ENCODE measurements at places on chromosomes 1 and 21.
A peak's percentile ranks its signal among the peaks of the same experiment; 100 is the strongest.

GRCh38 chr21:23718446-23719285, 1888.6 kb downstream of the MRPL39 start:
- DNase-seq = no peak

GRCh38 chr1:1006305-1007159, 6.6 kb upstream of the HES4 start:
- DNase-seq = no peak

DNA sequence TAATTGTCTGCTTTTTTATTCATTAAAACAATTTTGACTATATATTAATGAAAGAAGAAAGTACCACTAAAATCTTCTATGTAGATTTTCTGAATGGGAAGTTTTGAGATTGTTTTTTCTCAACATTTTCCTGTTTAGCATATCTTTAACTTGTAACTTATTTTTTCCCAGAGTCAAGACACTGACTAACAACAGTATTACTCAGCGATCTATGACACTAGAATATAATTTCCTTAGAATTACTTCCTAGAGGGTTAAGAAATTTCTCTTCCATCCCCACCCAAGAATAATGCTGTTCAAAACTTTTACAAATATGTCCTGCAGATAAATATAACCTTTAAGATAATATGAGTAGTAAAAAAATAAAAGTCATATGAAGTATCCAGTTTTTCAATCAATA, 218.2 kb upstream of the NR5A2 start:
- no peak for DNase-seq

- DNase-seq = no peak
Measured at GRCh38 chr1:32695098-32695904, 7.3 kb downstream of the SYNC start.

DNA sequence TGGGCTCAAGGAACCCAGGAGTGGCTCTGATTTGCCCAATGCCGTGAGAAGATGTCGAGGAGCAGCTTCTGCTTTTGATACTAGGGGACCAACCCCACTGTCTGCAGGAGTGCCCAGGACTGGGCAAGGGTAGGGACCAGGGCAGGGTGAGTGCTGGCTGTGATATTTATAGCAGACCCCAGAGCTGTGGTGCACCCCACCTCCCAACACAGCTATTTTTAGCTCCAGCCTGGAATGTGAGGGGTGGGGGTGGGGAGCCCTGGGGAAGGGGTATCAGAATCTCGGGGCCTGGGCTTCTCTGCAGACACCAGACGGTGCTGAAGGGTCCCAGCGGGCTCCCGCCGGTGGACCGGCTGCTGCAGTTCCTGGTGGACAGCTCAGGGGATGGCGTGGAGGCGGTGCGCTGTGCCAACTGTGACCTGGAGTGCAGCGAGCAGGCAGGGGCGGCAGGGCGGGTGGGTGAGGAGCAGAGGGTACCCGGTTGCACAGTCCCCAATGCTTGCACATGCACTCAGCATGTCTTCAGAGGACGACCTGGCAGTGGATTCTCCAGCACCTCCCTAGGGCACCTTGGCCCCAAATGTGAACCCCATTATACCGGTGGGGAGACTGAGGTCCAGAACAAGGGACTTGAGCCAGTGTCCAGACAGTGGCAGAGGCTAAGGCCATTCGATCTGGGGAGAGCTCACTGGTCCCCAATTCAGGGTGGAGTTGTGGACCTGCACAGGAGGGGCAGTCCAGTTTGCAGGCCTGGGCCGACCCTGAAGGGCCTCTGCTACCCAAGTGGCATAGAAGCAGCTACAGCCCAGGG, 1.4 kb downstream of the RNF207 start:
- no peak for DNase-seq

DNA sequence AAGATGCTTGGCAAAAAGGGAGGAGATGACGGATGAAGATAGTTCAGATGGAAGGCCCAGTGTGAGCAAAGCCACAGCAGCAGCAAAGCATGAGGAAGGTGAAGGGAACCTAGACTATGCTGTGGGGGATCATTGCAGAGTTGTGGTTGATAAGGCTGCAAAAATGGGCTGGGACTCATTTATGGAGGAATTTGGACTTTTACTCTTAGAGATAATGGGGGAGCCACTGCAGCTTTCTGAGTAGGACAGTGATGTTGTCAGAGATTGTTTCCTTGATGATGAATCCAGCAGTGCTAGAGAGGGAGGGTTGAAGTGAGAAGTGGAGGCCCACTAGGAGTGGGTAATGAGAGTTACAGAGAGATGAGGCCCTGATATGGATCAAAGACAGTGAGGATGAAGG, 2.1 kb upstream of the C8A start:
- DNase-seq = no peak

GRCh38 chr1:52733368-52733767, 7.1 kb downstream of the ZYG11B start:
- no peak for DNase-seq

DNA sequence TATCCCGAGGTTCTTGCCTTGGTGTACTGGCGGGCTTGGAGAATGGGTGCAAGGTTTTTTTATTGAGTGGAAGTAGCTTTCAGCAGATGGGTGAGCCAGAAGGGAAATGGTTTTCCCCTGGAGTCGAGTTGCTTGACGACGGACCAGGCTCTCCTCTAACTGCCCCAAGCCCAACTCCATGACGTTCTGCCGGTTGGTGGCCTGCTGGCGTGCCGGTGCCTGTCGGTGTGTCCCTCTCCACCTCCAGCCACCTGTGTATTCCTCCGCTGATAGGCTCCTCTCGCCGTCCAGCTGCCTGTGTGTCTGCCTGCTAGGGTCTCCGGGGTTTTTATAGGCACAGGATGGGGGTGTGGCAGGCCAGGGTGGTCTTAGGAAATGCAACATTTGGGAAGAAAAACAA, 34.3 kb upstream of the PTGFRN start:
- DNase-seq = no peak

DNA sequence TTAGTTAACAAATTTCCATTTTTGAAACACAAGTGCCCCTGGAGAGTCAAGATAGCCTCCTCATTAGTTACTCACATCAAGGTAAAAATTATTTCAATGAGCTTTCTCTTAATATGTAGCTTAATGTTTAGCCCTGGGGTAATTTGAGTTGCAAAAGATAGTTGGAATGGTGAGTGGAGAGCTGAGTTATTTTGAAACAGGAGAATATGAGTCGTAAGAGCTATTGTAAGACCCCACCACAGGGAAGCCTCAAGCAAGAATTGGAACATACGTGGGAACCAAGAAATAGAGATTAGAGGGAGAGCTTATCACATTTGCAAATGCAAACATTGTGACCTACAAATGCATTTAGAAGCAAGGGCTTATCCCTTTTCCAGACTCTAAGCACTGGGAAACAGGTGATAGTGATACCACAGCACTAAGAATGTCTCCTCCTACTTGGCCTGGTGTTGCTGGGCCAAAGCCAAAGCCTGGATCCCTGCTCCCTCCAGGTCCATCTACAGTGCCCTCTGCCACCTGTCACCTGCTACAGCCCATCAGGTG, 635.1 kb downstream of the PTPRC start:
- DNase-seq = no peak

GRCh38 chr1:119375366-119375765, 6.8 kb downstream of the HAO2 start:
- DNase-seq = no peak

GRCh38 chr1:156146769-156147405, 6.5 kb upstream of the SEMA4A start:
- peak; percentile 63 for DNase-seq

DNA sequence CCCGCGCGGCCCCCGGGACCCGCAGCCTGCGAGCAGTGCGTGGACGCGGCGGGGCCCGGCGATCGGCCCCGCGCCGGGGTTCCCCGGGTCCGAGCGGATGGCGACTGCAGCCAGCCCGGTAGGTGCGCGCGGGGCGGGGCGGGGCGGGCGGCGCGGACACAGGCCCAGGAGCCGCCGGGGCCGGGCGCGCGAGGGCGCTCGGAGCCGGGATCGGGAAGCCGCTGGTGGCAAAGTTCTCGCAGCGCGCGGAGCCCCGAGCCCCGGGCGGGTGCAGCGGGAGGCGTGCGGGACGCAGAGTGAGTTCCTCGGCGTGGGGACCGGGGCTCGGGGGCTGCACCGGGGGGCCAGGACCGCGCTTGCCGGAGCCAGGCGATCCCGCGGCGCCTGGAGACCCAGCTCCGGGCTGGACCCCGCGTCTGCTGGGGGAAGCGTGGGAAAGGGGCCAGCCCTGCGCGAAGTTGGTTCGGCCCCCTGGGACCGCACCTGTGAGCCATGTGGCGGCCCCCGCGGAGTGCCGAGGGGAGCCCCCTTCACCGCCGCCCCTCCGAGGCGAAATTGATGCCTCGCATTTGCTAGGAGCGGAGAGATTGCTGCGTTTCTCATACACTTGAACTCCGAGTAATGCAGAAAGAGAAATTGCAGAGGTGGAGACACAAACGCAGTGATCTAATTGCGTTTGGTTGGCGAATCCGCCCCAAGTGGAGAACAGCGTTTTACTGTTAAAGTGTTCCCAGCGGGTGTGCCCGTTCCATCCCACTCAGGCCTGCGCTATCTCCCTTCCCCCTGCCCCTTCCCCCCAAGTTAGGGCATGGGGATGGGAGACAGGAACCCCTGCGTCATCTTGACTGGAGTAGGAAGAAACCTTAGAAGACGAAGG, 228.9 kb upstream of the TMEM51 start:
- peak; percentile 17 for DNase-seq

DNA sequence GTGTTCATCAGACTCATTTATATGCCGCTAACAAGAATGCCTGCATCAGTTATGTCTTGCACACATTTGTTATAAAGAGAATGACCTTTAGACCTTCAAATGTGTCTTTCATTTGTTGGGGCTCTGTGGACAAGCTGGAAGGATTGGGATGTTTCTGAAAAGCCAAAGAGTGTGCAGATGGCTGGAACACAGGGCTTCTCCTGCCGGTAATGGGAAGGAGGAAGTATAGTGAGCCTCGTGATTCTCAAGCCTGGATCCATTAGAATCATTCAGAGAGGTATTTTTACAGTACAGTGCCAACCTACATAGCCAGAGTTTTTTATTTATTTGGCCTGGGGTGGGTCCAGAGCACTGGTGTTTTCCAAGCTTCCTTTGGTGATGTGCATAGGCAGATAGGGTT, 40.6 kb upstream of the ATP1A1 start:
- DNase-seq = no peak

- DNase-seq = no peak
Measured at GRCh38 chr1:204287466-204287891, 72.2 kb downstream of the PLEKHA6 start.

DNA sequence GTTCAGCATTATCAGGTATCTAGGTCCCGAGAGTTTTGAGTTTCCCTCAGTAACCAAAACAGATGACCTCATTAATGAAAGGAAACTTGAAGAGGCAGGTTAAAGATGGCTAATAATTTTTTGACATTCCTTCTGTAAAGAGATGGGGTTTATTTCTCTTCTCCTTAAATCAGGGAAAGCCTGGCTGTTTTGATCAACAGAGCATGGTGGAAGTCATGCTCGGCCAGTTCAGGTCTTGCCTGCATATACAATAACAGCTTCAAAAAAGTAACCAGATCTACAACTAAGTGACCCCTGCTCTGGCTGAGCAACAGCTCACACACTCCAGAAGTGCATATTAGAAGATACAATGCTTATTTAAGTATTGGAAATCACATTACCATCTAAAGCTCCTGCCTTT, 36.6 kb upstream of the POU2F1 start:
- no peak for DNase-seq

GRCh38 chr1:197127246-197127912, 19.1 kb downstream of the ASPM start:
- no peak for DNase-seq

DNA sequence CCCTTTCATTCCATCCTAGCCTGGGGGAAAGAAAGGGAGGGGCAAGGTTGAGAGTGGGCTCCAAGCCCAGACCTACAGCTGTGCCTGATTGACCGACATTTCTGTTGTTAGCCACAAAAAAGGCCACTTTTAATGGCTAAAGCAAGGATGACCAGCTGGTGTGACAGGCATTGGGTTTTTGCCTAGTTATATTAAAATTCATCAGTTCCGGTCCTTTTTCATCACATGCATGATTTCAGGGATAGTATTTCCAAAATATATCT, 192.3 kb downstream of the ZNF326 start:
- no peak for DNase-seq

DNA sequence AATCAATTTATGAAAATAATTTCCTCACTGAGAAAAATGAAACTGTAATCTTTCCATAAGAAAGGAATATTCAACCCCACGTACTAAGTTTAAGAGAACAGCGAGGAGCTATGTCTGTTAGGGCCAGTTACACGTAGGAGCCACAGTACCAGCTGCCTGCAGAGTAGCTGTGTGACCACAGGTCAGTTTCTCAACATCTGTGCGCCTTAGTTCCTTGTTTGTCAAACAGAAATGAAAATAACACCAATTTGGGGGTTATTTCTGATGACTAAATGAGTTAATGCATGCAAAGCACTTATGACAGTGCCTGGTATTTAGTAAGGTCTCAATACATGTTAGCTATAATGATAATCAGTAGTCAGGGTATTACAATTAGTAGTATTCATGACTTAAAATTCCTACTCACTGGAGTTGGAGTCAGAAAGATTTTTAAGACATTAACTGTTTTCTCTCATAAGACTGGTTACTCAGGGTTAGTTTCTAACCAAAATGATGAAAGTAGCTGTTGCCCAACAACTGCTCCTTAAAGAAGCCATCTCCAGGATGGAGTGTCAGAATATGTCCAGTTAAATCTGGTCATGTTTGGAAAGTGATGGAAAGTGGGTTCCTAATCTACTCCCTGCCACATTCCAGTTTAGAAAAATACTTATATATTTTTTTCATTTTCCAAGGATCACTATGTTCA, 85.8 kb upstream of the ZNF648 start:
- DNase-seq = no peak

DNA sequence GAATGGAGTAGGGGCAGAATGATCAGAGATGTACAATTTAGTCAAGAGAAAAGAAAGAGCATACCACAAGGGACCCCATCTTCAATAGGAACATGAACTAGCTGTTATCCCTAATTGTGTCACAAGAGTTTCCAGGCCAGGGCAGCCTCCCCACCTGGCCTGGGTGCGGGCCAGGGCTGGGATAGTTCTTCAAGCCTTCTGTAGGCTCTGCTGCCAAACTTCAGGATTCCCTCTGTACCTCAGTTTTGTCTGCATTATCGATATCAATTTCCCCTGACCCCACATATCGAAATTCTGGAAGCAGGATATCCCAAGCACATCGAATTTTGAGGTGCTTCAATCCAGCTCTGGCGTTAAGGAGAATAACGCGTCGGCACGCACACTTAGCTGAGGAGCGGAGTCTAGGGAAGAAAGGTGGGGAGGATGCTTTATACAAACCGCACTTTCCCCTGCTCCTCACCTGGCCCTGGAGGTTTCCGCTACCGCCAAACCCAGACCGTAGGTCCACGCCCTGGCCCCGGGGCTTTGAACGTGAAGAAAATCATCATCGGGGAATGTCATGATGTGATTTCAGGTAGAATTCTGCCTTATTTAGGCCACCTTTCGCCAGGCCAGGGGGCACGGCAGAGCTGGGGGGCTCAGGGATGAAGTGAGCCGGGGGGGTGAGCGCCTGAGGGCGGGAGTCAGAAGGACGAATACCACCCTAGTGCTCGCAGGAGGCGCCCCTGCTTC, 7.4 kb downstream of the HLX start:
- DNase-seq = no peak

- DNase-seq = no peak
Measured at GRCh38 chr1:163813251-163813650, 491.5 kb downstream of the NUF2 start.
